Right renal cortex interstitium (tissue), 3 donors: ENCODE measurements at places on chromosomes 12 and 14. TPM values are rescaled to one million over a fixed set of nuclear protein-coding genes. Genes with fewer than 3 reads are reported as not detected.

Gene PAX9
- 0.37 TPM for polyA plus RNA-seq

DNA sequence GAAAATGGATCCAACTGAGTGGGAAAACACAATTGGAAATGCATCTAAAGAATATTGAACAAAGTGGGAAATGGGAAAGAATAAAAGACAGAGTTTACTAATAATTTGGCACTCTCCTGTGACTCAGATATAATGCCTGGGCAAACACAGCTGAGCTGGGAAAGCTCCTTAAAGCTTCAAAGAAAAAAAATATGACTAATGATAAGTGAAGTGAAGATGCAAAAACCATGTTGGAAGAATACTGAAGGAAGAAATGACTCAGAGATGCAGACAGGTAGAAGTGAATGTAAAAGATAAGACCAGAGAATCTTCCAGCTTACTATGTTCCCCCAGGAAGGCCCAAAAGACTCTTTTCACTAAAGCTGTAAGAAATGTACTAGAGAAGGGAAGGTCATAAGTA, 62.4 kb upstream of the FOXG1 start:
- DNase-seq: no peak

DNA sequence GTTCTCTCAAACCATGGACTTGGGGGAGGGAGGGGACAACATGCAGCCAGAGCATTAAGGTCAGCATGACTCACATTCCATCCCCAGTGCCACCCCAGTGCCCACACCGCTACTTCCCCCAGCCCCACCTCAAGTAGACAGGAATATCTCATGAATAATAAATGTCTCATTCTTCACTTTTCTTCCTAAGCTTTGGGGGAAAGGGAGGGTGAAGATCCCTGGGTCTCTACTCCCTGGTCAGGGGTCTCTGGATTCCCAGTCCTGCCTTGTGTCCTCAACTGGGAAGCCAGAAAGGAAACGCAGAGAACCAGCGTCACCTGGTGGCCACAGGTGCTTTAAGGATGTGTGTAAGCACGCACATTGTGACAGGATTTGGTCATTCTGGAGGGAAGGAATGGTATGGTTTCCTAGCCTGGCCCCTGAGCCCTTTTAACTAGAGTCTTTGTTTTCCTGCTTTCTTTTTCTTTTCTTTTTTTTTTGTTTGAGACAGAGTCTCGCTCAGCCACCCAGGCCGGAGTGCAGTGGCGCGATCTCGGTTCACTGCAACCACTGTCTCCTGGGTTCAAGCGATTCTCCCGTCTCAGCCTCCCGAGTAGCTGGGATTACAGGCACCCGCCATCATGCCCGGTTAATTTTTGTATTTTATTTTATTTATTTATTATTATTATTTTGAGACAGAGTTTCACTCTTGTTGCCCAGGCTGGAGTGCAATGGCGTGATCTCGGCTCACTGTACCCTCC, 3.4 kb downstream of the GPR84 start:
- no peak for DNase-seq

DNA sequence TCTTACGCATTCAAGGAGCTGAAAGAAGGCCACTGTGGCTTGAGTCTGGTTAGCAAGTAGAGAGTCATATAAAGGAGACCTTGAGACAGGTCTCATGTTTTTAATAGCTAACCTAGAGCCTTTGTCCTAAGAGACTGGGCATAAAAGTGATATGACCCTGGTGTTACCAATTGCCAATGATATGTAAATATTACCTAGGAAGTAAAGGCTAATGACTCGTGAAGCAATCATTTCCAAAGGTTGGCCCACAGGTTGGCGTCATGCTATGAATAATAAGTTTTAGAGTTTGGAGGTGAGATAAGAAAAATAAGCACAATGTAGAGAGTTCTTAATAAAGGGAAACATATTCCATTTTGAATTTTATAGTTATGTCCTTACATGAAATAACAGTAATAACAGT, 116.6 kb upstream of the PLEKHA5 start:
- DNase-seq: no peak

Gene CAPZA3
- polyA plus RNA-seq: 0.33 TPM

DNA sequence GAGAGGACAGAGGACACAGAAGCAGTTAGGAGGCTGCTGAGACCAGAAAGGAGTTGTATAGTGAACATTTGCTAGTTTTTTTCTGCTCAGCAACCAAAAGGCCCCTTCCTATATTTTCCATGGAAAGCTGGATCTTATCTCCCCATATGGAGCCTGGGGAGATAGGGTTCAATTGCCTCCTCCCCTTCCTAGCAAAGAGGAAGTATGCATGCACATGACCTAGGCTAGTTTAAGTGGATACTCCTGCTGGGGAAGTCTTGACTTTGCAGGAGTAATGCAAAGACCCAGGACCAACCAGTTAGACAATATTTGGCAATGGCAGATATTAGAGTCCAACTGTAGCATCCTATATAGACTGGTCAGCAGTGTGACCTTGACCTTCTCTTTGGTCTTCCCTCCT, 15.1 kb downstream of the CHD8 start:
- no peak for DNase-seq

GRCh38 chr12:31627456-31628054, 31.9 kb upstream of the ETFBKMT start:
- DNase-seq: no peak

Gene NEUROD4
- polyA plus RNA-seq: not detected

GRCh38 chr12:24133384-24133783, 183.9 kb upstream of the SOX5 start:
- DNase-seq: no peak

GRCh38 chr12:5969974-5970690, 25.1 kb upstream of the ANO2 start:
- no peak for DNase-seq

GRCh38 chr12:95790033-95790916, at the start of gene NTN4:
NTN4 (minus strand) TSS chr12:95790764; CDS start chr12:95790309, 455 bp downstream.
- no peak for DNase-seq

DNA sequence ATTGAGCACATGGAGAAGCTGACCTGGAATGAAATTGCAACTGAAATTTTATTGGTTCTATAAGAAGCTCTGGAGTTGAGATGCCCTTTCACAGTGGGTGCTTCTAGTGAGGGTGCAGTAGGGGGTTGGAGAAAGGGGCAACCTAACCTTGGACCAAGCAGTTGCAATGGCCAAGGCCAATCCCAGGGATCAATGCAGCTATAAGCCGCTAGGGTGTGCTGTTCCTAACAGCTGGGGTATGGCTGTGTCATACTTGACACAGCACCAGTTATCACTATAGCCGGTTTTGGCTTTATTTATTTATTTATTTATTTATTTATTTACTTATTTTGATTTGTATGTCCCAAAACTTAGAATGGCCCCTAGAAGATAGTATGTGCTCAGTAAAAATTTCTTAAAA, 505.9 kb downstream of the FLRT2 start:
- DNase-seq: no peak

Gene RDH11
- 125 TPM for polyA plus RNA-seq

Gene RBP5
- 50.9 TPM for polyA plus RNA-seq

- no peak for DNase-seq
Observed at GRCh38 chr12:89935850-89936249, 227.2 kb upstream of the ATP2B1 start.

GRCh38 chr14:69632593-69633151, 21.3 kb downstream of the SUSD6 start:
- DNase-seq: no peak

Gene SGPP1
- polyA plus RNA-seq: 31.8 TPM

Gene IFNG-AS1
- 0.14 TPM for polyA plus RNA-seq

Gene NUMB
- polyA plus RNA-seq: 86.4 TPM

Gene IKZF4
- 15.1 TPM for polyA plus RNA-seq

DNA sequence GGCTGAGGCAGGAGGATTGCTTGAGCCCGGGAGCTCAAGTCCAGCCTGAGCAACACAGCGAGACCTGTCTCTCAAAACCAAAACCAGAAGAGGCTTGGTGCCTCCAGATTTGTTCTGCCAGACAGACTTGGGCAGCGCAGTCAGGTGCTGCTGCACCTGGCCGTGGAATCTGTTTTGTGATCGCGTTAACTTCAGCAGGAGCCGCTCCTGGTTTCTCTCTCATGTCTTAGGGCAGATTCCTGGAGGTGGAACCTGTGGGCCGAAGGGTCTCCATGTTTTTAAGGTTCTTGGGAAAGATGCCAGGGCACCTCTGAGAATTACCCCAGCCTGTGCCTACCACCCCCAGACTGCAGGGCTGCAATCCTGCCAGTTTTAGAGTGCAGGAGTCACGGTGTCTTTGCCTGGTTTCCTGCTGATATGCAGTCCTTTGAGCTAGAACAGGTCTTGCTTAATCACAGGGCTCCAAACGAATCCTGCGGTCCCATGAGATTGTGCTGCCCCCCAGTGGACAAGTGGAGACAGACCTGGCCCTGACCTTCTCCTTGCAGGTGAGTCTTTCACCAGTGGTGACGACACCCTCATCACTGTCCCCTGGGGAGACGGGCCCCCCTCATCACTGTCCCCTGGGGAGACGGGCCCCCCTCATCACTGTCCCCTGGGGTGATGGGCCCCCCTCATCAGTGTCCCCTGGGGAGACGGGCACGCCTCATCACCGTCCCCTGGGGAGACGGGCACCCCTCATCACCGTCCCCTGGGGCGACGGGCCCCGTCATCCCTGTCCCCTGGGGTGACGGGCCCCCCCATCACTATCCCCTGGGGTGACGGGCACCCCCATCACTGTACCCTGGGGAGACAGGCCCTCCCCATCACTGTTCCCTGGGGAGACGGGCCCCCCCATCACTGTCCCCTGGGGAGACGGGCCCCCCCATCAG, 37.6 kb downstream of the PACS2 start:
- DNase-seq: peak; percentile 56

DNA sequence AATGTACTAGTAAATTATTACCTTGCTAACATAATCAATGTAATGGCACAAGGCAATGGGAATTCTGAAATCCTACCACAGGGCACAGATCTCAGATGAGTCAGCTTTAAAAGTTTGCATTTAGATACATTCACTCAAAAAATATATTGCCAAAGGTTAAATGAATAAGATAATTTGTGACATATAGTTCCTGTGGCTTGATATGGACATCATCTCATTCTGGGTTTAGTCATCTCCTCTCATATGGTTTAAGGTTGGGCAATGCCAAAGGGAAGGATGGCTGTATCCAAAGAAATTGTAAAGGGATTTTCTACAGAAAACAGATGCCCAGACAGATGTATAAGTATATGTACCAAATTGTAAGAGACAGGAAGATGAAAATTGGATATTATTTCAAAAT, 1065.0 kb downstream of the LRFN5 start:
- DNase-seq: no peak

DNA sequence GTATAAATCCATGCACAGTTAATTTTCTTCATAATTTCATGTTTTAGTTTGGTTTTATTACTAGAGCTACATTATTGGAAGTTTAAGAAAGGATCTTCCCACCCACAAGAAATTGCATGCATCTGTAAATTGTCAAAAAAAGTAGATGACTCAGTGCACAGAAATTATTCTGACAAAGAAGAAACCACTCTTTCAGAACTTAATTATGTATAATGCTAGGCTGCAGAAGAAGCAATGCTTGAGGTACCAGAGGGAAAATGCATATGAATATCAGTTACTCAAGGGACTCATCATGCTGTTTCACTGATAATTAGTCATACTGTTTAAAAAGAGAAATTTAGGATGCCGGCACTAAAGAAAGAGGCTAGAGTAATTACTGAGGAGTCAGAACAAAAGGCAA, 147.0 kb downstream of the SLC16A7 start:
- DNase-seq: no peak

DNA sequence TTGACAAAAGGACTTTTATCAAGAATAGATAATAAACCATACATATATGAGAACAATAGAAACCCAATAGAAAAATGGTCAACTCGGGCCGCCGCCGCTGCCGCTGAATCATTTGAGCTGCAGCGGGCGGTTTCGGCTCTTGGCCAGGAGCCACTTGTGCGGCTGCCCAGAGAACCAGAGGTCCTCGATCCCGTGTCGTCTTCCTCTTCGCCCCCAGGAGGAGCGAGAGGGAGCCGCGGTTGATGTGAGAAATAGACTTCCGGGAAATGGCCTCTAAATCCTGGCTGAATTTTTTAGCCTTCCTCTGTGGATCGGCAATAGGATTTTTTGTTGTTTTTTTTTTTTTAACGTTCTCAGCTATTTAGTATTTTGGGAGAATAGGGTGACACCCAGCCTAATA, 44.8 kb downstream of the CPSF6 start:
- DNase-seq: peak; percentile 8

Gene PSMC6
- polyA plus RNA-seq: 129 TPM

Gene TMCC3
- polyA plus RNA-seq: 48.3 TPM
